Esophagus squamous epithelium (tissue), 5 donors: ENCODE measurements at places on chromosomes 3 and 15.

DNA sequence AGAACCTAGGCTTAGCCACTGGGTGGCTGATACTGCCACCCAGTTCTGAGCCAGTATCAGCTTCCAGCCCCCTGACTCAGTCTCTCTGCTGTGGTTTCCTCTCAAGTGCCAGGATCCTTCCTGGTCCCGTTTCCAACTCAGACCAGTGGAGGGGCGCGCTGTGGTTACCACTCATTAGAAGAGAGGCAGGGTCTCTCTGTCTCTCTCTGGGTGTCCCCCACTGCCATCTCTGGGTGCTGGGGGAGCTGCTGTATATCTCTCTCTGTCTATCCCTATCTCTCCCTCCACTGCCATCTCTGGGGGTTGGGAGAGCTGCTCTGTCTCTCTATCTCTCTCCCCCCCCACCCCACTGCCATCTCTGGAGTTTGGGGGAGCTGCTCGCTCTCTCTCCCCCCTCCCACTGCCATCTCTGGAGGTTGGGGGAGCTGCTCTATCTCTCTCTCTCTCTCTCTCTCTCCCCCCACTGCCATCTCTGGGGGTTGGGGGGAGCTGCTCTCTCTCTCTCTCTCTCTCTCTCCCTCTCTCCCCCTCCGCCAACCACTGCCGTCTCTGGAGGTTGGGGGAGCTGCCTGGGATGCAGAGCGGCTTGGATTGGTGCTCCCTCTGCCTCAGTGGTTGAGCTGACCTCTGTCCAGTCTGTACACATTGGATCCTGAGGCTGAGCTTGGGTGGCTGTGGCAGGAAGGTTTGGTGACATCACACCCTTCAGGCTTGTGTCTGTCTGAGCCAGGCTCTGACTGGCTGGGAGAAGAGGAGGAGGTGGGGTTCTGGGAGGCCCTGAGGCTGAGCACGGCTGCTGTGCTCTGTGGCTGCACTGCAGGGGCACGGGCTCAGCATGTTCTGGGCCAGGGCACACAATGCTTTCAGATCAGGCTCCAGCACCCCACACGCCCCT is 98.9 kb downstream of the APBA2 start:
- DNase-seq = no peak

- DNase-seq = no peak
These were observed 17.6 kb downstream of the VGLL4 start for GRCh38 chr3:11626084-11626463.

DNA sequence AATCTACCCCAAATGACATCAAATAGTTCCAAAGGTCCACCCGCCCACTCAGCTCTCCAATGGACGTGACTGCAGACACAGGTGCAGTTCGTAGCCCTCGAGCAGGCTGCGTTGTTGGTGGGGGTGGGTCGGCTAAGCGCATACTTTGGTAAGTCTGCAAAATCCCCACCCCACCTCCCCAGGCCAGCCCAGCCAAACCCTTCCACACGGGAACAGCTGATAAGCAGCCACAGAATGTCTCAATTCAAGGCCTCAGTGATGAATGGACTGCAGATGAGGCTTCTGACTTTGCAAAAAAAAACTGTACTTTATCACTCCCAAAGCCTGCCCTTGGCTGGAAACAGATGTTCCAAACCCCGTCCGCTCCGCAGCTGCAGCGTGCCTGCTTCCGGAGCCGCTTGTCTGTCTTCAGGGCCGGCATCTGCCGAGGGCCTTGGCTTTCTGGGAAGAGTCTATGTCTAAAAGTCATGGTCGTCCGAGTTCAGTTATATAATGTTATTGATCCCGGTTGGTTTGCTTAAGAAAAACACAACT is 38.2 kb downstream of the PCSK6 start:
- no peak for DNase-seq

DNA sequence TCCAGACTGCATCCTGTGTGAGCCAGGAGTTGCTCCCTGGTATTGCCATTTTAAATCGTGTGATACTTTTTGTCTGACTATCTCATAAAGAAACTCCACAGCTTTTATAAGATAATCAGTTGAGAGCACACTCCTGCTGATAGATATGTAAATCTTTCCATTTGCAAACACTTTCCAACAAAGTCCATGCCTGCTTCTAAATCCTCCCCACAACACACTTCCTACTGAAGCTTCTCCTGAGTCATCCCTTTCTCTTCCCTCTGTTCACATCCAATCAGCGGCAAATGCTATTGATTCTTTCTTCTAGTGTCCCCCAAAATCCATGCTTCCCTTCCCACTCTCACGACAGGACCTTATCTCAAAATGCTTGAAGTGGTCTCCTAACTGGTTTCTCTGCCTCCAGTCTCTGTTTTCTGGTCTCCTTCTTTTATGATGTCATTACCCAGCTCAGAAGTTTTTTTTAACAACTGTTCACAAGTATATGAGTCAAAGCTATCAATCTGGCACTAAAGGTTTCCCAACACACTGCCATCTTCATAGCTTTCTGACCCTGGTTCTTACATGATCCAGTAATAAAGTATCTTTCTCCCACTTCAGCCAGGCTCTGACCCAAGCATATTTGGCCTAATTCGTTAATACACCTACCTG is 4.5 kb upstream of the WWTR1 start:
- DNase-seq = no peak

GRCh38 chr3:17025594-17026139 is 140.9 kb downstream of the PLCL2 start:
- DNase-seq = no peak

DNA sequence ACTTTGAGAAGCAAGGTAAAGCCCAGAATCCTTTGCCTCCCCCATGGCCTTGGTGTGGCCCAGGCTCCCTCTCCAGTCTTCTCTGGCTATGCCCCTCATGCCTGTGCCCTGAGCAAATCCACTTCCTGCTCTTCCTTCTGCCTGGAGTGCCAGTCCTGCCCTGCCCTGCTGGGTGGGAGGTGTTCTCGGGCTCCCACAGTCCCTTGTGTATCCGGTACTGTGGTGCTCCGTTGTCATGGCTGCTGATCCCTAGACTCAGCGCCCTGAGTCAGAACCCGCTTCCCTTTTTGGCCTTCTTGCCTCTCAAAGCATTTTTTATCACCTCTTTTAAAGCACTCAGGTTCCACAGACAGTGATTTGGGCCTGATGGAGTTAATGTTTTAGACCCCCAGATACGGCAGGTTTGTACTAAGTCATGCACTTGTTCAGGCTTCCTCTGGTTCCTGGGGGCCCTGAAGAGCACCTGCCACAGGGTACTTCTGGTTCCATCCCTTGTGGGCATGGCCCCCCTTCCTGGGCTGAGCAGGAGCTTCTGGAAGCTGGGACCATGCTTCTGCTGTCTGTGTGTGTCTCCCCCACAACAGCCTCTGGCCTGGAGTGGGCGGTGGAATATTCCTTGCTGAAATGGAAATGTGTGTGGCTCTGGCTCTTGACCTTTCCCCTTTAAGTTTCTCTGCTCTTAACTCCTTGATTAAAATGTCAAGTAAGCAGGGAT is 29.6 kb upstream of the ADAMTS7 start:
- DNase-seq = no peak

DNA sequence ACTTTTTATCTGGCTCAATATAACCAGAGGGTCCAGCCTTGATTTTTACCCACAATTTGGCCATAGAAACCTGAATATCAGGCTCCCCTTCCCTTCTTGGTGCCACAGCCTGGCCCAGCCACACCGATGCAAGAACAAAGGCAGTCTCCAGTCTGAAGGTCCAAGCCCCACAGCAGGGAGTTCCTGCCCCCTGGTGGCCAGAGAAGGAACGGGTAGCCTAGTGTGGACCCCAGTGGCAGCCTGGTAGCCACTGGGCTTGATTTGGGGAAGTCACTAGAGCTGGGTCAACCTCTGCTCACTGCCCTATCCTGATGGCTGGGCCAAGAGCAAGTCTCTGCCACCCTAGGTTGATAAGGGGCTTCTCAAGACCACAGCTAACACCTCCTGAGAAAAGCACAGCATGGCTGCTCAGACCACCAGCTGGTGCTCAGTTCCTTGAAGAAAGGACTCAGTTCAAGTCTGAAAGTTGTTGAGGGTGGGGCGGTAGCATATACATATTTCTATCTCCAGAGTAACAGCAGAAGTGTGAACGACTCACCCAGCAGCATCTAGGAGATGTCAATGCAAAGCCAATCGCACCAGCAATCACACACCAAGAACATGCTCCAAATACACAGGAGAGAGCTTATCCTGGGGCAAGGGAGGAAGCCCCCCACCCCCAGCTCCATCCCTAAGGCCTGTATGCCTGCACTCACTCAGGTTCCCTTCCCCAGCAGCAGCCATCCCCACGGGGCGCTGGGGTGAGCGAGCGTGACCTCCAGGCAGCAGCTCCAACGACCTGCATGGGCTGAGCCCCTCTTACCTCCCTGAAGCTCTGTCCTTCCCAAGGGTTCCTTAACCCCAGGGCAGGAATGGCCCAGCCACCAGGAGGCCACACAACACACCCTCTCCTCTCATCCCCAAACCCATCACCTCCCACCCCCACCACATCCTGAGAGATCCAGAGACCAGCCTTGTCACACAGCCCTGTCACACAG is 7.6 kb downstream of the PFKFB4 start:
- DNase-seq = no peak

DNA sequence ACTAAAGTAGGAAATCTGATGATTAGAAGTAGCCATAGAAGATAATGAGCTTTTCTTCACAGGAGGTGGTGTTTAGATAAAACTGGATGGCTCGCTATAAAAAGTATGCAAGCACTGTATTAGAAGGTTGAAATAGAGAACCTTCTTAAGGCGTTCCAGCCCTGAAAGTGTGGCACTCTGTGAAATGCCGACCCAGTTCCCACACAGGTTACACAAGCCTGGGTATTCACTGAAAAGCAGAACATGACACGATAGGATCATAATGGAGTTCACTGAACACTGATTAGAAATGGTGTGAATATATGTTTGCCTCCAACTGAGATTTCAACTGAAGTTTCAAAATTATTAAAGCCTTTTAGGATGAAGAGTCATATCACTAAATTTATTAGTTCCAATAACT is 15.0 kb upstream of the LRRC34 start:
- no peak for DNase-seq

- DNase-seq = no peak
These were observed 59.5 kb downstream of the AMOTL2 start for GRCh38 chr3:134314588-134315285.

DNA sequence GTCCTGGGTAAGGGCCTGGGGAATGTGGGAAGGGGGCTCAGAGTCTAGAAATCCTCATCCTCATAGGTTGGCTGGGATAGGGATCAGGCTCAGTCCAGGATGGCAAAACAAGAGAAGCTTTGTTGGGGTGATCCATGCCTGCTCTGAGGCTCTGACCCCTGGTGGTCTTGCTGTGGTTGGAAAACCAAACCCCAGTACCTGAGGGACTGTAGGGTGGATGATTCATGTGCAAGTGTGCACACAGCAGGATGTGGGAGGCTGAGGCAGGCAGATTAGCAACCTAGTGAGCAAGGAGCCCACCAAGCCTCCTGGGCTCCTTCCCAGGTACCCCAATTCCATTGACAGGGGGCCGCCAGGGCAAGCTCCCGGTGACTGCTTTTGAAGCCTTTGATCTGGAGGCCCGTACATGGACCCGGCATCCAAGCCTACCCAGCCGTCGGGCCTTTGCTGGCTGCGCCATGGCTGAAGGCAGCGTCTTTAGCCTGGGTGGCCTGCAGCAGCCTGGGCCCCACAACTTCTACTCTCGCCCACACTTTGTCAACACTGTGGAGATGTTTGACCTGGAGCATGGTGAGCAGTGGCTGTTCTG is 3.1 kb downstream of the KLHDC8B start:
- no peak for DNase-seq

- no peak for DNase-seq
These were observed 23.9 kb upstream of the BCL2L10 start for GRCh38 chr15:52136442-52136980.

DNA sequence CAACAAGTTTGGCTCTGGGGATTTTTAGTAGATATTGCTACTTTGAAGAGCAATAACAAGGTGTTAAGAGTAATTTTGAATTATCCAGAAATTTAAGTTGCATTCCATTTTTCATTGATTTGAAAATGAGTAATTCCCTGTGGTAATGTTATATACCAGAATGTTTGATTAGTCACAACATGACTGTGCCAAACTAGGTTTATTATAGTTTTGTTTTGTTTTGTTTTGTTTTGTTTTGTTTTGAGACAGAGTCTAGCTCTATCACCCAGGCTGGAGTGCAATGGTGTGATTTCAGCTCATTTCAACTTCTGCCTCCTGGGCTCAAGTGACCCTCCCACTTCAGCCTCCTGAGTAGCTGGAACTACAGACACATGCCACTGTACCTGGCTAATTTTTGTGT is 40.7 kb downstream of the CNOT10 start:
- no peak for DNase-seq

DNA sequence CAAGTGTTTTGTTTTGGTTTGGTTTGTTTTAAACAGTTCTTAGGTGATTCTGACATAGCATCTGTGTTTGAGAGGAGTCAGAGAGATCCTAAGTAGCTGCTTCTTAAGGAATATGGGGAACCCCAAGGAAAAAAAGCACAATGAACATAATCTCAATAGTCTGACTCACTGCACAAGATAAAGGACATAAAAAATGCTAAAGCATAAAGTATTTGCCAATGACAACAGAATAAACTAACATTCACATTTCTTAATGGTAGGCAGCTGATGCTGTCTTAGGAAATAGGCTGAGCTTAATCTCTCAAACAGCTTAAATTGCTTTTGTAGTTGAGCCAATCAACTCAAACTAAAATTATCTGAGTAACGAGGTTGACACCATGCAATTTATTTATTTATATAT is 2.9 kb downstream of the NCEH1 start:
- DNase-seq = no peak

DNA sequence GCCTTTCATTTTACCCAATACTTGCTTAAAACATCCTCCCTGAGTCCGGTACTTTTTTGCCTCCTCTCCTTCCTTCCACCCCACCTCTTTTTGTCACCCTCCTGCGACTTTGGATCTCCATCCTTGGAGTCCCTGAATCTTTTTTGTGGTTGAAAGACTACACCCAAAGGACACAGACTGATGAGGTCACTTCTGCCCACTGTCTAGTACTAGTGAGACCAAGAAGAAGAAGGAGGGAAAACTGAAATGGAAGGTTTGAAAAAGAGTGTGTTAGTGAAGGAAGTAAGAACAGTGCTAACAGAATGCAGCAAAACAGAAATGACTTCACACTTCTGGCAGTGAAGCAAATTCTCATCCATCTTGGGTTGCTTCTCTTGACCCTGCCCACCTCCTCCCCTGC is 6.6 kb downstream of the B3GNT5 start:
- no peak for DNase-seq

- DNase-seq = no peak
These were observed 69.8 kb upstream of the ANKRD34C start for GRCh38 chr15:79212589-79213157.

DNA sequence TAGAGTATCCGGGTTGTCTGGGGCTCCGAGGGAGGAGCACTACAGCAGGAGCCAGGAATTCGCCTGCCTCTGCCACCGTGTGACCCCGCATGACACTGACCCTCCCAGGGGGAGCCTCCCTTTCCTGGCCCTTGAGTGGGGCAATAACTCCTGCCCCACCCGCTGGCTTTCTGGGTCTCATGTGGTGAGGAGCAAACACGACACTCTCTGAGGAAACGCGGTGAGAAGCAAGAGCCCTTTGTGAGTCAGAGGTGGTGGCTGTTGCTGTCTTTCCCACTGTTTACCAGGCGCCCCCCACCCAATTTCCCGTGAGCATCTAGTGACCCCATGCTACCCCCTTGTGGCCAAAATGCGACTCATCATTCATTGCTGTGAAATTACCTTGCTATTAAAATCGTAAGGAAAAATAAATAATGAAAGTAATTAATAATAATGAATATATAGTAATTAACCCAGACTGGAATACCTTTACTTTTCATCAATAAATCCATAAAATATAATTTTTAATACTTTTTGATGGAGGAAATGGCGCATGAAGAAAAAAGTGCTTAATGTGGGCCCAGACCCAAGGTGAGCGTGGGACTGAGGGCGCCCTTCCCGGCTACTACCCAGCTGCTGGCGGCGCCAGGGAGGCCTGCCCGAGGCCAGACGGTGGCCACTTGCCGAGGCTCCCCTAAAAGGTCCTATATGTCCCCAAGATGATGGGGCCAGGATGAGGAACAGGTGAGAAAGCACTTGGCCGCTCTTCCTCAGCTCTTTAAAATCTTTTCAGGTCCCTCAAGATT is 29.3 kb downstream of the CCNL1 start:
- no peak for DNase-seq
